ENCODE measurements at places on chromosomes 4 and X.

DNA sequence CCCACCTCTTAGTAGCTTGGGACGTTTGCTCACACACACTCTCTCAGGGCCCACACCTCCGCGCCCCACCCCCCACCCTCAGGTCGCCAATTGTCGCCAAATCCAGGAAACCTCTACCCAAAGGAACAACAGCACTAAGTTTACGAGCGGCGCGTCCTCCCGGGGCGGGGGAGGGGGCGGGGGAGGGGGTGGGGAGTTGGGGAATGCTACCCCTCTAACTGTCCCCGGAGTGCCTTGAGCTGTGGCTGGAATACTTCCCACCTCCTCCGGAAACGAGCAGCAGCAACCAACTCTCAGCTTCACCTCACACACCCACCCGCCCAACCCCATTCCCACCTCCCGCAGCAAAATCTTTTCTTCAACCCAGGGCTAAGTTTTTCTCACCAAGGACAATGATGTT is 135.6 kb upstream of the ZIC3 start:
- DNase-seq = no peak

DNA sequence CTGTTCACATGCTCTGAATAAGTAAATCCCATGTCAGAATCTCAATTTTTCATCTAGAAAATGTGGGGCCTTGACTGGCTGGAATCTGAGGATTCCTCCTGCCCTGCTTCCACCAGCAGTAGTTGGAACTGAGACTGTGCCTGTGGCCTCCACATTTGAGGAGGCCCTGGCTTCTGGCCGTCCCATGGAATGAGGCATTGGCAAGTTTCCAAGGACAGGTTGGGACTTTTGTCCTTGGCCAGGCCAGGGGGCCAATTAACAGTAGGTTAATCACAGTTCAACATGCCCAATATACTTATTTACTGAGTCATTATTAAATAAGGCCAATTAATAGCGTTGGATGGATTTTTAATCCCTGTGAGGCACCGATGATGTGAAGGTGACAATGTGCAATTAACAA is 50.2 kb upstream of the GABRE start:
- no peak for DNase-seq

- no peak for DNase-seq
Observed at GRCh38 chr4:164446516-164446915, 307.4 kb upstream of the SMIM31 start.

DNA sequence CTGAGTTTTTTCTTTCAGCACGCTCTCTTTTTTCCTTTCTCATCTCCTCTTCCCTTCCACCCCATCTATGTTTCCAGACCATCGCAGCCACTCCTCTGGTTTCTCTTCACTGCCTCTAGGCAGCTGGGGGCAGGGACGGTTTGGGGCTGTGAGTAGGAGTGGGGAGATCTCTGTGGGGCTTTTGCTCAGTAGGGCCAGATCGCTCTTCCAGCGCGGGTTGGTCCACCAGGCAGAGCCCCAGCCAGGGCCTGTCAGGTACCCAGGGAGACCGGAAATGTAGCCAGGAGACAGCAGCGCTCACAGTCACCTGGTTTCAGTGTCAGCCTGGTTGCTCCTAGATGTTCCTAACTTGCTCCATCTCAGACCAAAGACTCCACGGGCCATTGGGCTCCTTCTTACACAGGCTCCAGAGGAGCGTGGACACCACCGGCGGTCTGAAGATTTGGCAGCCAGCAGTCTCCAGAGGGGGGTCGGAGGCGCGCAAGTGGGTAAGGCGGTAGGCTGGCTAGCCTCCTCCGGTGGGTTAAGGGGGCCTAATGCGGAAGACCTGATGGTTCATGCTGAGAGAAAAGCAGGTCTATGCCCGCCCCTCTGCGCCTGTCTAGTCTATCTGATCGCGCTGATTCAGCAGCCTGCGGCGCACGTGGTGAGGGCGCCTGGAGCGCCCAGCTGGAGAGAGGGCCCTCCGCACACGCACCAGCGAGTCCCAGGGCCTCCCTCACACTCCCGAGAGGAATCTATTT is 1.8 kb downstream of the FGF5 start:
- DNase-seq = no peak

GRCh38 chrX:154382483-154383069 is 3.5 kb downstream of the EMD start:
- DNase-seq = no peak
